ENCODE measurements at places on chromosomes 11 and 22.

DNA sequence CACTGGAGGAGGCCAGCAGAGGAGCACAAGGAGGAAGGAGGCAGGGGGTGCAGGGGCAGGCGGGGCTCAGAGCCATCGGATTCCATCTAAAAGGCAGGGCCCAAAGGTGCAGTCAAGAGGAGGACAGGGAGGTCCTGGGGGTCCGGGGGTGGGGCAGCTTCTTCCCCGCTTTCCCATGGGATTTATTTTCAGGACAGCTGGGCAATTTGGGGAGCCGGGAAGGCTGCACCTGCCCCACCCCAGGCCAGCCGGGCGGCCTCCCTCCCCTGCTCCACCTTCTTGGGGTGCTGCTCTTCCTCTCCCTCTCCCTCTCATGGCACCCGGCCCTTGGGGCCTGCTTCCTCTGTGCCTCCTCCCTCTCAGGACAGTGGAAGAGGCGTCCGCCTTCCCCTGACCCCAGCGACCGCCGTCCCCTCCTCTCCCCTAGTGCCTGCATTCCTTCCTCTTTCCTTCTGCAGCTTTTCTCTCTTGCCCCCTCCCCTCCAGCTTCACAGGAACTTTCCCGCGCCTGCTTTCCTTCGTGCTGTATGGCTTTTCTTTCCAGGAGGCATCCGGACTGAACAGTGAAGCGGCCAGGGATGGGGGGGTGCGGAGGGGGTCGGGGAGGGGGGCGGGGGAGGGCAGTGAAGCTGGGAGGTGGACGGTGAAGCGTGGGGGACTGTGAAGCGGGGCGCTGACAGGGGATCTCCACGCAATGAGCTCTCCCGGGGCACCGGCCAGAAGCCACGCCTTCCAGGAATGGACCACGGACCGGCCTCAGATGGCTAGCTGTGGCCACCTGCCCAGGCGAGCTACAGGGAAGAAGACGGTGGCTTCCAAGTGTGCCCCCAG is 26.9 kb downstream of the APOBEC3H start:
- peak; percentile 25 for DNase-seq

GRCh38 chr22:17119481-17120202 is 1.5 kb downstream of the TMEM121B start:
- DNase-seq, result no peak

DNA sequence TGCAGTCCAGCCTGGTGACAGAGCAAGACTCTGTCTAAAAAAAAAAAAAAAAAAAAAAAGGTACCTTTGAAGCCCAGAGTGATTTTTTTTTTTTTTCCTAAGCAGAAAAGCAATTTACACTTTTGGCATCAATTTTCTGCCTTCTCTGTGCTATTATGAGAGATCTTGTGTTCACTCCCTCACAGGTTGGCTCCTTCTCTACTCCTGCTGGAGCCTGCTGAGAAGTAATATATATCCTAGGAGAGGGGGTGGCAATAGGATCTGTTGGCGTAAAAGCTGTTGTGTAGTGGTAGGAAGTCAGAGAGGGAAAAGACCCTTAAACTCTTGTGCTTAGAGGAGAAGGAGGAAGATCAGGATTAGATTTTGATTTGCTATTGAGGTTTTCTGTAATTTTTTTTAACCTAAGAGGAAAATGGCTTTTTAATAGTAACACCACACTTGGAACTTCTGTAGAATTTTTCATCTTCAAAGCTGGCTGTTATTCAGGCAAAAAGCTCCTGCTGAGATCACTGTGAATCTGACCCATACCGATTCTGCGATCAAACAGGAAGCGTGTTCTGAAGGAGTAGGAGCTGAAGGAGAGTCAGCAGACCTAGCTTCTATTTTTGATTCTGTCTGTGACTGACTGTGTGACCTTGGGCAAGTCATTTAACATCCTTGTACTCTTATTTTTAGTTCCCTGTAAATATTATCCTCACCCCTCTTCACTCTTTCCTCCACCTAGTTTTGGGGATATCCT is 77.7 kb downstream of the TRIM44 start:
- DNase-seq, result no peak

GRCh38 chr22:46687460-46687859 is 50.6 kb downstream of the CERK start:
- no peak for DNase-seq

DNA sequence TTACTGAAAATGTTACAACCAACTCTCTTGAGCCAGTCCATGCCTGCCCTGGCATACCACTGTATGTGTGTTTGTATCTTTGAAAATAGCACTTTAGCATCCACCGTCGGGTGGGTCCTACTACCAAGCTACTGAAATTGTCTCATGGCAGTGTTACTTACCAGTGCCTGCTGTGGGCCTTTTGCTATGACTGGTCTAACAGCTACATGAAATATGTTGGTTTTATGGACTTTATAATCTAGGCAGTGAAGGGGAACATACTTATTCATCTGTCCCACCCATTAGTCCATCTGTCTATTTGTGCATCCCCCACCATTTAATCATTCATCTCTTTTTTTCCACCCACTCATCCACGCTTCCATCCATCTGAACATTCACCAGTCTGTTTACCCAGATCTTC is 106.0 kb downstream of the NAV2 start:
- DNase-seq, result no peak

DNA sequence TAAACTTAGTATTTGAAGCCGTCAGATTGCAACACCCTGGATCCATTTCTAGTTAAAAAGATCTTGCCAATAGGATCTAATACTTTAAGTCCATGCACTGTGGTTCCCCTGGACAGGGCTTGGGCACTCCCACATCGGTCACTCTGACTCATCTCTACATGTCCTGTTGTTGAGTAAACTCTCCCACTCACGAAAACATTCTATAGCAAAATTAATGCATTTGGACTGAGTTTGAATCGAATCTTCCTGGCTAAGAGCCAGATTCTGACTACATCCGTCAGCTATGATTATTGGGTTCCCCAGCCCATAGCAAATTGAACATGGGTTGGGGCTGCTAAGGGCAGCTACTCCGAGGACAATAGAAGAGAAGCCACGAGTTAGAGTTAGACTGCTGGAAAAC is 182.1 kb upstream of the SORL1-AS1 start:
- no peak for DNase-seq

GRCh38 chr11:110565357-110566336 is 135.9 kb downstream of the FDX1 start:
- DNase-seq, result no peak

DNA sequence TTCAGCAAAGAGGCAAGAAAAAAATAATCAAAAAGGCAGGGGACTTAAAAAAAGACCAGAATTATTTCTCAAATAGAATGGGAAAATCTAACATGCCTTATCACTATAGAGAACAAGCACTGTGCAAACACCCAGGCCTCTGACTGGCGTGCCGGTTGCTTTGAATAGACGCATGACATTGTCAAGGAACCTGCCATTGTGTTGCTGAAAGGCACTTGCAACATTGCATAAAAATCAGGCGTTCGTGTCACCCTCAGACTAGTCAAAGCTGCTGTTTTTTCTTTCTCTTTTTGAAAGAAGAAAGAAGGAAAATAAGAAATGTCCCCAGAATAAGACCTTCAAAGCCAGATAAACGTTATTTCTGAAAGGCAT is 549.3 kb upstream of the CADM1 start:
- no peak for DNase-seq

- peak; percentile 47 for DNase-seq
Observed at GRCh38 chr22:21902296-21903087, 35.0 kb upstream of the MAPK1 start.

DNA sequence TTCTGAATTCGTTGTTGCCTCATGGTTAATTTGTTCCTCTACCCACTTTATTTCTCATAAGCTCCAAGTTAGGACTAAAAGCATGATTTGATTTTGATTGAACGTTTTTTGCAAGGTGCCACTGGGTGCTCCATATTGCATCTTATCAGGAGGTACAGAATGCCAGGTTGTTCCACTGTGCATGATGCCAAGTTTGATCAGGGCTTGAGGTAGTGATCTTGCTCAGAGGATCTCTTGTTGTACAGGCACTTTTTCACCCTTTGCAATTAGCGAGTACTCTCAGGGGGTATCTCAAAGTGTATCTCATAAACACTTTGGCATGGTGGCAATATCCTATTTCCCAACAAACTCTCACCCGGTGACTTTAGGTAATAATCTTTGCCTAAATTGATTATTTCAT is 4.0 kb downstream of the GRAP2 start:
- DNase-seq, result no peak

DNA sequence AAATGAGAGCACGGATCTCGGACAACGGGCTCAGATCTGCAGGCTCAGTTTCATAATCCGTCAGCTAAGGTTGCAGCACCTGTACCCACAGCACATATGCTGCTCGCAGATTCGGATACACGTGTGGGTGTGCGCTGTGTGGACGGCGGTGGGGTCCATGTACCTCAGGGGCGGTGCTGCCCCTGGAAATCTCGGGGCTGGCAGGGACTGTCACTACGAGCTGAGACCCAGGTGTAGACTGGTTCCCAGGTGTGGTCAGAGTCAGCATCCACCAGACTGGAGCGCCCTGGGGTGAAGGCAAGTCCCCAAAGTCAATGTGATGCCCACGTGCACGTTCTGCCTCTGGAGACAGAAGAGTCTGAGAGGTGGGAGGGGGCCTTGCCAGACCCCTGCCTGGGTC is 989.3 kb downstream of the BRD1 start:
- DNase-seq, result no peak

GRCh38 chr11:105149477-105149876 is 9.9 kb upstream of the CARD18 start:
- DNase-seq, result no peak
